Uterus (tissue), 4 donors: ENCODE measurements at places on chromosomes 4 and X. TPM values are rescaled to one million over a fixed set of nuclear protein-coding genes. Genes with fewer than 3 reads are reported as not detected.

GRCh38 chr4:25489253-25489797, 112.3 kb downstream of the ANAPC4 start:
- DNase-seq, result no peak
- no peak overlapping the region for H3K27ac ChIP-seq
- no peaks in the 10 kb centered on the region for H3K36me3 ChIP-seq
- no peak overlapping the region for H3K4me3 ChIP-seq

GRCh38 chrX:39805022-39805421, 292.7 kb downstream of the BCOR start:
- no peaks in the 10 kb centered on the region for H3K36me3 ChIP-seq
- no peak overlapping the region for H3K4me3 ChIP-seq
- DNase-seq, result no peak
- H3K27ac ChIP-seq, result no peak overlapping the region
- H3K27me3 ChIP-seq, result no peaks in the 10 kb centered on the region
- H3K4me1 ChIP-seq, result no peaks in the 10 kb centered on the region

DNA sequence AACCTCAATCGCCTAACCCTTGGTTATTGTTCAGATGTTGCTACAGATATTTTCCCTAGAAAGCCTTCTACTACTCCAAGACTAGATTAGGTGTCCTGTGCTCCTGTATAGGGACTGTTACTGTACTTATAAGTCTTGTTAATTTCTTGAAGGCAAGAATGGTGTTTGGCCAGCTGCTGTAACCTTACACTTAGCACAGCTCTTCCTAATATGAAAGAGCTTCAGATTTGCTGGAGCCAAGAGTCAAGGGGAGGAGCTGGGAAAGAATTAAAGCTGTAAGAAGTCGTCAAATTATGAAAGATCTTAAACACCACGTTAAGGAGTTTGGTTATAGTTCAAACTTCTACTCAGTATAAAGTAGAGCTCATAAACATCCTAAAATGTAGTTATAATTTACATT, 245.9 kb upstream of the TLL1 start:
- H3K4me3 ChIP-seq, result no peak overlapping the region
- no peaks in the 10 kb centered on the region for H3K27me3 ChIP-seq
- no peaks in the 10 kb centered on the region for H3K4me1 ChIP-seq
- no peak overlapping the region for H3K27ac ChIP-seq
- H3K36me3 ChIP-seq, result no peaks in the 10 kb centered on the region

GRCh38 chr4:48234575-48234974, 35.1 kb downstream of the TEC start:
- DNase-seq, result no peak
- no peak overlapping the region for H3K4me3 ChIP-seq
- H3K36me3 ChIP-seq, result no peaks in the 10 kb centered on the region
- H3K4me1 ChIP-seq, result no peaks in the 10 kb centered on the region
- no peak overlapping the region for H3K27ac ChIP-seq

DNA sequence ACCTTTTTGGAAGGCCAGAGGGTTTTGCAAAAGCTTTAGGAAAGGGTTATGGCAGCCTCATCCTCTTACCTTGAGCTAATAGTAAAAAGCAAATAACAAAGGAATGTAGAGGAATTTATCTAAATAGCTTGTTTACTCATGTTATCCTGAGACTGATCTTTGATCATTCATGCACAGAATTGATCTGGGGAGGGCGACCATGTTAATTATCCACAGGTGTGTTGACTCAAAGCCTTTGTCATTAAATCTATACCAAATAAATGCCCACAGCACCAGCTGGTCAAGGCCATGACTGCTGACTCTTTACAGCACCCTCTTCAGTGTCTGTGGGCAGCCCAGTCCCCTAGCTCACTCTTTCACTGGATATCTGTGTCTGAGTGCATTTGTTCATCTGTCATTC, 22.8 kb upstream of the DCLK2 start:
- DNase-seq, result no peak
- H3K27me3 ChIP-seq, result no peaks in the 10 kb centered on the region
- no peak overlapping the region for H3K27ac ChIP-seq
- no peaks in the 10 kb centered on the region for H3K4me1 ChIP-seq
- no peaks in the 10 kb centered on the region for H3K36me3 ChIP-seq

- H3K27ac ChIP-seq, result no peak overlapping the region
- no peak overlapping the region for H3K4me3 ChIP-seq
- H3K36me3 ChIP-seq, result no peaks in the 10 kb centered on the region
- H3K27me3 ChIP-seq, result no peaks in the 10 kb centered on the region
These were observed 20.2 kb downstream of the PIGG start for GRCh38 chr4:519203-519651.

- no peak for DNase-seq
- H3K4me1 ChIP-seq, result no peaks in the 10 kb centered on the region
- no peaks in the 10 kb centered on the region for H3K36me3 ChIP-seq
- H3K27me3 ChIP-seq, result no peaks in the 10 kb centered on the region
These were observed 484.7 kb downstream of the PCDH7 start for GRCh38 chr4:31204874-31205273.

The BEX2 gene
- total RNA-seq, result not detected

The TSPAN7 gene
- total RNA-seq, result 111 TPM
